ENCODE measurements at places on chromosomes 1 and 21.

DNA sequence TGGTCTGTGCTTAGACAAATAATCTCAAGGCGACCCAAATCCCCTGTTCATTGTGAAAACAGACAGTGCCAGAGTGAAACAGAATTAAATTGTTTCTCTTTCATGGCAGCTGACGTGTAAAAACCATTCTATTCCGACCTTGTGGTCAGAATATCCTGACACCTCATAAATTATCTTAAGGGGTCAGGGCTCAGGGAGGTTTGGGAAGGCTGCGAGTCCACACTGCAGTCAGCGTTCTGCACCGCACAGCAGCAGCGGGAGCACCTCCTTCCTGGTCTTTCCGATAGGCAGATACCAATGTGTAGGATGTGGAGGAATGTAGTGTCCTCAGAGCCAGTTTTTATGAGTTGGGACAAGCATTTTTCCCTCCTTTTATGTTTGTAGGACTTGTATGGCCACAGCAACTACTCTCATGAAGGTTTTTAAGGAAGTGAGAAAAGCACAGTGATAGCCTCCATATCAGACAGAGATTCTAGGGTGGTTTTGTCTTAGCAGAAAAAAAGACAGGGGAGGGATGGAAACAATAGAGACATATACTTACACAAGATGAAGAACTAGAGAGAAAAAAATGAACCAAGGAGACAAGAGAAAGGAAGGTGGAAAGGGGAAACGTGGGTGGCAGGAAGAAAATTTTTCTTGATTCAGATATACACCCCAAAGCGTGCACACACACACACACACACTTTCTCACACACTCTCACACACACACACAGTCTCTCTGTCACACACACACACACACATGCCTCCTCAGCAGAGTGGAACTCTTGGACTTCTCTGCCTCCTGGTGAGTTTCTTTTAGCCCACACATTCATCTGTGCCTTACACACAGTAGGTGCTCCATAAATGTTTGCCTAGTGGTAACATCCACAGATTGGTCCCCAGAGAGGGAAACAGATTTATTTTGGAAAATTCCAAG is 68.6 kb downstream of the NTMT2 start:
- DNase-seq = no peak

DNA sequence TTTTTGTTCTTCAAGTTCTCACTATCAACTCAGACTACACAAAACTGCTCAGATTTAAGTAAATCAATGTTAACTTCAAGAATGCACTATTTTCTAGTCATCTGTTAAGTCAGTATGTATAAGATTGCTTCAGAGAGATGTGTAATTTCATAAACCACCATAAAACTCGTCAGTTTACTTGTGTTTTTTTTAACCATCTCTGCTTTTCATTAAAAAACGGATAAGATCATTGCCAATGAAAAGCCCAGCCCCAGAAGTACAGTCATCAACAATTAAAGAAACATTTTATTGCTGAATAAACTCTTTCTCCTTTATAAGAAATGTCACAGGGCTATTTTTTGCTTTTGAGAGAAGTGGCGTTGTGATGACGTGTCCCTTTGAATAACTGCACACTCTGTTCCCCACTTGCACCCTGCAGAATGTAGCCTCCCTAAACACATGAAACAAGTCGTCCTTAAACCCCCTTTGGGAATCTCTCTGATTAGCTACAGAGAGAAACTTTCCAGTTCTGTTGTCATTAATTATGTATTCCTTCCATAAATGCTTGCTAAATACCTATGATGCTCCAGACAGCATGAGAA is 202.7 kb upstream of the FOXD3 start:
- DNase-seq = no peak

- DNase-seq = no peak
Measured at GRCh38 chr1:66575739-66576138, 41.8 kb downstream of the SGIP1 start.

GRCh38 chr1:109396871-109397580 is 692 bp downstream of the SORT1 start:
- DNase-seq = no peak

DNA sequence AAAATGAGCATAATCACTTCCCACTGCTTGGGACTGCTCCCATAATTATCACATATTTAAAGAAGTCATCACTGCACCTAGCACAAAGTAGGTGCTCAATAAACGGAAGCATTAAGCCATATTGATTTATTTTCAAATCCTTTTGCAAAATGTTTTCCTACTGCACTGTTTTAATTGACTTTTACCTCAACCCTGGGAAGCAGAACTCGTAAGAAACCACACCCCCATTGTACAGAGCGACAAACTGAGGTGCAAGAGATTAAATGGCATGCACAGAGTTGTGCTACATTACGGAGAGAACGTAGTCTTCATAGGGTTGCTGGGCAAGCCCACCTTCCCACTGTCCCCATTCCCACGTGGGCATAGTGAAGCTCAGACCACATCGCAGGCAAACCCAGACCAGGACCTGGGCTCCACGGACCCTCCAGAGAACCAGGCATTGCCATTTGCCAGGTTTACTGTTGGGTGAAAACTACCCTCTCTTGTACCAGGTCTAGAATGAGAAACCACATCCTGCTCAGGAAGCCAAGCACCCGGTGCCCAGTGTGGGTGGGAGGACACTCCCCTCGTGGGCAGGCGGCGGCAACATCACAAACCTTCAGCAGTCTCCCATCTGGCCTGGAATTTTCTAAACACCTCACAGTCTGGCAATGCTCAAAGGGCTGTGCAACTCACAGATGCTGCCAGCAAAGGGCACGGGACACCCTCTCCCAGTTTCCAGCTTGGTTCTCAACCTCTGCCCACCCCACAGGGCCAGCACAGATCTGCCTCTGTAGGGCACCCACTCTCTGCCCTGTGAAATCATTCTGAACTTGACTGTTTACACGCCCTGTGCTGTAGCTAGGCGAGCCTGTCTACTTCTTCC is 8.2 kb downstream of the IFFO2 start:
- DNase-seq = no peak

- DNase-seq = no peak
Measured at GRCh38 chr1:110515891-110516290, 3.1 kb downstream of the KCNA10 start.

Data from stimulated activated CD8-positive, alpha-beta memory T cell treated with anti-CD3 and anti-CD28 coated beads, Interleukin-15, amount 100 ng/mL, for 48 hours (primary cell).